Natural killer cell (primary cell): ENCODE measurements at places on chromosomes 4 and X.
A peak's percentile ranks its signal among the peaks of the same experiment; 100 is the strongest.

GRCh38 chr4:156113138-156113765 is 159.6 kb upstream of the CTSO start:
- no peak for DNase-seq

DNA sequence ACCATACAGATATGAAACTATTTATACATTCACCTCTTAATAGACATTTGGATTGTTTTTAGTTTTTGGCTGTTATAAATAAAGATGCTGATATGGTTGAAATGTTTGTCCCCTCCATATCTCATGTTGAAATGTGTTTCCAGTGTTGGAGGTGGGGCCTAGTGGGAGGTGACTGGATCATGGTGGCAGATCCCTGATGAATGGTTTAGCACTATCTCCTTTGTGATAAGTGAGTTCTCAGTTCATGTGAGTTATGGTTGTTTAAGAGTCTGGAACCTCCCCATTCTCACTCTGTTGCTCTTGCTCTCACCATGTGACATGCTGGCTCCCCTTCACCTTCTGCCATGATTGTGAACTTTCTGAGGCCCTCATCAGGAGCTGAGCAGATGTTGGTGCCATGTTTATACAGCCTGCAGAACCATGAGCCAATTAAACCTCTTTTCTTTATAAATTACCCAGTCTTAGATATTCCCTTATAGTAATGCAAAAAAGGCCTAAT is 12.2 kb upstream of the CLGN start:
- DNase-seq = no peak

GRCh38 chr4:121127100-121127499 is 37.0 kb downstream of the TNIP3 start:
- no peak for DNase-seq

- no peak for DNase-seq
Measured at GRCh38 chrX:40938423-40938822, 146.8 kb upstream of the USP9X start.

- peak; percentile 65 for DNase-seq
Measured at GRCh38 chrX:39508300-39508692, 589.5 kb downstream of the BCOR start.

GRCh38 chr4:139556071-139556723 is at the start of gene SETD7:
Gene SETD7 (minus strand): TSS chr4:139556219. CDS start chr4:139556137, 82 bp downstream.
- DNase-seq = peak; percentile 73

- DNase-seq = no peak
Measured at GRCh38 chr4:53541577-53542206, 49.6 kb downstream of the LNX1 start.

DNA sequence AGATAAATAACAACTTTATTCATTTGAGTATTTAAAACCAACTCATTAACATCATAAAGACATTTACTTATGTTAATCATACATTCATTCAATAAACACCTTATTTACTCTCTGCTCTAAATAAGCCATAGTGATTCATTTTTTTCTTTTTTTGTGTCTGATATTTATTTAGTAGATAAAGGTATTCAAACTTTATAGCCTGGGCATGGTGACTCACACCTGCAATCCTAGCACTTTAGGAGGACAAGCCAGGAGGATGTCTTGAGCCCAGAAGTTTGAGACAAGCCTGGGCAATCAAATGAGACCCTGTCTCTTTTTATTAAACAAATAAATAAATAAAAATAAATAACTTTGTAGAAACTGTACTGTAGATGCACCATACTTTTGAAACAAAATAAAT is 771.3 kb upstream of the PCDH7 start:
- no peak for DNase-seq

DNA sequence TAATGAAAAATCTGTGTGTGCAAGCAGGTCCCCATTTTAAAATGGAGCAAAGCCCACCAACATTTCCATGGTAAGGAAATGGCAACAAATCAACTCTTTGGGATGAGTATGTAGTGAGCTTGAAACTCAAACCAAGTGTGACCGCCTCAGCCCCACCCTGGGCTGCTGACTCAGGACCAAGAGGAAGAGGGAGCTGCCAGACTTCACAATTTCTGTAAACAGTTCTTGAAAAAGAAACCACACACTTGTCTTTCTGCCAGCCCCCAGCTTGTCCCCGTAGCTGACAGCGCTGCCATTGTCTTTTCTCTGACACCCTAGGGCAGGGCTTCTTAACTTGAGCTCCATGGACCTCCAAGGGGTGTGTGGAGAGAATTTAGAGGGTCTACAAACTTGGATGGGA is 10.3 kb downstream of the RTL5 start:
- DNase-seq = peak; percentile 37

DNA sequence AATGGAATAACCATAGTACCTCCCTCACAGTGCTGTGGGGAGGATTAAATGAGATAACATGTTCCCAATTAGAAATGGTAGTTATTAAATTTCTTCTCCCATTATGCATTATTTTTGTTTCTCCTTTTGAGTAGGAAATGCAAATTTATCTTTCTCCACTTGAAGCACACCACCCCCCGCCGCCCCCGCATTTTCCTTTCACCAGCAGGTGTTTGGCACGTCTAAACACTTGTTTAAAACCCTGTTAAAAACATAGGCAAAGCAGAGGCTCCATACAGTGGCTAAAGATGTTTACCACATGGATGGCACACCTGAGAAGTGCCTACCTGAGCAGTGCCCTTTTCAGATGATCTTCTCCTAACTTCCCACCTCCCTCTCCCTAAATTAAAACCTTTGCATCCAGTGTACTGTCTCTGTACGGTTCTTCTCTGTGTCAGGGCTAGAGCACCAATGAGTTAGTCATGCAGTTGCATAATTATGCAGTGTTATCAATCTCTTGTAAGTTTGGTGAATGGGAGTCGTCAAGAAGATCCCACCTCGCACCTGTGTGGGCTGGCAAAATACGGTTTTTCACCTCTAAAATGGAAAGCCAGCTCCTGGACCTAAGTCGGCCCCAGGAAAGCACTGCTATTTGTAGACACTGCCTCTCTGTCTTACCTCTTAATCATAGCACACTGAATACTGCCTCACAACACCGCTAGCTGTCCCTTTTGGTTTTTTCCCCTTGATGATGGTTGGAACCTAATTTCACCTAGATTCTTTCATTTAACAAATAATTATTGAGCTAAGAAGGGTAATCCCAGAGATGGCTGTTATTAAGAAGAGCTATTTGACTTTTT is 122.0 kb downstream of the CT47B1 start:
- no peak for DNase-seq

DNA sequence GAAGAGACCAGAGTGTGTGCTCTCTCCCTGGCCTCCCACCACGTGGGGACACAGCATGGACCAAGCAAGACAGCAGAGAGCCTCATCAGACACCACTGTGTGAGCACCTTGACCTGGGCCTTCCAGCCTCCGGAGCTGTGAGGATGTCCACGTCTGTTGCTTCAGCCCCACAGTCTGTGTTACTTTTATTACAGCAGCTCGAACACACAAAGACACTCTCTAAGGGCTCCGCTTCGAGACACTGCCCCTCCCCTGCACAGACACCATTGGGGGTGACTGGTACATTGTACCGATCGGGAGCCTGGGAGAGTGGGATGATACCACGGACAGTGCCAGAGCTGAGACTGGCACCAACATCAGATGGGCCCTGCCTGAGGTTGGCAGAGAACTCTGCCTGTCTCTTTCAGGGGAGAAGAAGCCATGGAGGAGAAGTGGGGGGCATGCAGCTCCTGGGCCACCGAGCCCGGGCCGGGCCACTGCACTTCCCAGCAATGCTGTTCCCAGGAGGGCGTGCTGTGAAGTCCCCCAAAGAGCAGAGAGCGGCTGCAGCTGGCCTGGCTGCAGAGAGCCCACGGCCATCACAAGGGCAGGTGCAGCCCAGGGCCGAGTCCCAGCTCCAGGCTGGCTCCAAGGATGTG is 48.1 kb upstream of the HMX1 start:
- DNase-seq = no peak

GRCh38 chr4:25588206-25588605 is 67.4 kb upstream of the SLC34A2 start:
- DNase-seq = no peak

- DNase-seq = no peak
Measured at GRCh38 chr4:2362266-2363055, 56.0 kb downstream of the ZFYVE28 start.

DNA sequence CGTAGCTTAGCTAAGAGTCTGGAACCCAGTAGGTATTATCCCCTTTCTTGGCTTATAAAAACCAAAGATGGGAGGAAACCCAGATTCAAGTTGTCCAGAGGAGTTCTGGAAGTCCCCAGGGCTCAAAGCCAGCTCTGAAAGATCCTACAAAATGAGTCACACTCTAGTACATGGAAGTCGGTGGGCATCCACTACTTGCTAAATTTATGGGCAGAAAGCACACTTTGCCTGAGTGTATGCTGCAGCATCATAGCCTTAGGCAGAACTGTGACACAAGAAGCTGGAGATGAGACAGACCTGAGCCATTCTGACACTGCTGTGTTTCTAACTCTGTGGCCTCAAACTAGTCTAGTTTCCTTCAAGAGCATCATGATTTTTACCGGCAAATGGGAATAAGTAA is 429.3 kb downstream of the AFF2 start:
- DNase-seq = no peak

- DNase-seq = no peak
Measured at GRCh38 chr4:98778206-98778605, 119.8 kb upstream of the TSPAN5 start.

GRCh38 chr4:87502580-87503238 is 26.5 kb downstream of the SPARCL1 start:
- DNase-seq = no peak
